Stimulated activated CD4-positive, alpha-beta T cell treated with anti-CD3 and anti-CD28 coated beads, Interleukin-2, amount 100 ng/mL, for 48 hours (primary cell): ENCODE measurements at places on chromosomes 1 and 21.

DNA sequence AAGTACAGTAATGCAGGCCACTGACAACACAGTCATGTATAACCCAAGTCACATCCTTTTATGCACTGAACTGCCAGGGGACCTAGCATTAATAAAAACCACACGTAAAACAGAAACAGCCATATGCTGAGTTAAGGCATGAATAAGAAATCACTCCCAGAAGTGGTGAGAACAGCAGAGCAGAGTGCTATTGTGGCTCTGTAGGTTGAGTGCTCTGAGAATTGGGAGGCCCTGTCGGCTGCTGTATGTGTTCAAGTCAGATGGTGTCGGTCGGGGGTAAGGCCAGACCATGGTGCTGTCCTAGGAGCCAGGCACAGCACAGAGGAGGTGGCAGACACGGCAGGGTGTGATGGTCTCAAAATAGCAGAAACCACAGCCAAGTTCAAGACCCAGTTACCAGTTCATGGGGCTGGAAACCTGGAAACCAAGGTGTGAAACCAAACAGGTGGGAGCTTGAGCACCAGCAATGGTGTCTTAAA, 126.6 kb upstream of the COA6 start:
- DNase-seq = no peak

DNA sequence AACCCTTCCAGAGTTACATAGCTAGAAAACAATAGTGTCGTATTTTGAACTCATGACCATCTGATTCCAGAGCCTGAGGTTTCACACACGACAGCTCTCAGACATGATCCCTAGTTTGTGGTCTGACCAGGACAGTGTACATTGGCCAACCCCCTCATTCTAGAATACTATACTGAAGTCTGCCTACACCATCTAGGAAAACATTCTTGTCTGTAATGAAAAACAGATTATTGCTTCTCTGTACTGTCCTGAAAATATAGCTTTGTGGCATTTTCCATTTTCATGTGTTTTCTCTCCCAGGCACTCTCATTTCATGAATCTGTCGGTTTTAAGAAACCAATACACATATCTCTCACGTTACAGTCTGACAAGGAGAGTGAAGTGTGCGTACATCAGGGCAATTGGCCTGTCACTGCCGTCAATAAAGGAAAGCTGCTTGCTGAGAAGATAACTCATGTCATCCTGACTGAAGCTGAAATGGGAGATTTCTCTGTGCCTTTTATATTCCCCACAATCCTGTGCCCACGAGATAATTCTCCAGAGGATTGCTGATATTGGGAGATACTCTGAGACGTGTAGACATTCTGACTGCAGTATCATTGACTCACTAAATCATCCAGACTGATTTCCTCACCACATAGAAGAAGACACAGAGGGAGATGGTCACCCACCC, 585.6 kb downstream of the PLPP3 start:
- DNase-seq = no peak

- no peak for DNase-seq
Observed at GRCh38 chr1:7628273-7628672, 142.8 kb upstream of the VAMP3 start.

DNA sequence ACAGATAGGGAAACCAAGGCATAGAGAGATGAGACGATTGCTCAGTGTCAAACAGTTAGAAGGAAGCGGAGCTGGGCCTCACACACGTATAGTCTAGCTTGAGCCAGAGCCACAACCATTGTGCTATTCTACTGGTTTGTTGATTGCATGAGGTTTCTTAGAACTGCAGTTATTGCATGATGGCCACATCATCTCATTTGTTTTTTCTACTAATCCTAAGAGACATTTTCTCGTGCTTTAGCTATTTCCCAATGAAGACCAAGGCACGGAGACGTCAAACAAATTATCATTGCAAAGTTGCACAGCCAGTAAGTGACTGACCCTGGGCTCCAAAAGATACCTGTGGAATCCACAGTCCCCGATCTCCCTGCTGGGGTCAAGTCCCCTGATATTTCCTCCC, 25.1 kb upstream of the ZNF362 start:
- DNase-seq = no peak
